ENCODE measurements at places on chromosomes 6 and 20.

DNA sequence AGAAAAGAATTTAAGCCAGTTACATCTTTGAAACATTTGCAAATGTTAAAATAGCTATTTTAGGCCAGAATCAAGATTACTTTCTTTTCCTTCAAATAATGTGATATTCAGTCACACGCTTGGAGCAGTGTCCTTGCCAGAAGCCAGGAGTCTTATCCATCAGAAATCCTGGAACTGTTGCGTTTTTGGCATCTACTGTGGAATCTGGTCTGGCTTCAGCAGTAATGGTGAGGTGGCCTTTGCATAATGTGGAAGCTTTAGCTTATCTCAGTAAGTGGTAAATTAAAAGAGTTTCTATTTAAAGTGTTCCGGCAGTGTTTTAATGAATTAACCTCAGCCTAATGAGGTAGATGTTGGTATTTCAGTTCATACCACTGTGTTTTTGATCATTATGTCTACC is 97.6 kb downstream of the FIG4 start:
- no peak for DNase-seq

- no peak for DNase-seq
Measured at GRCh38 chr6:100838011-100838410, 43.1 kb downstream of the ASCC3 start.

GRCh38 chr20:46131396-46131795 is 13.3 kb downstream of the CD40 start:
- DNase-seq: no peak

DNA sequence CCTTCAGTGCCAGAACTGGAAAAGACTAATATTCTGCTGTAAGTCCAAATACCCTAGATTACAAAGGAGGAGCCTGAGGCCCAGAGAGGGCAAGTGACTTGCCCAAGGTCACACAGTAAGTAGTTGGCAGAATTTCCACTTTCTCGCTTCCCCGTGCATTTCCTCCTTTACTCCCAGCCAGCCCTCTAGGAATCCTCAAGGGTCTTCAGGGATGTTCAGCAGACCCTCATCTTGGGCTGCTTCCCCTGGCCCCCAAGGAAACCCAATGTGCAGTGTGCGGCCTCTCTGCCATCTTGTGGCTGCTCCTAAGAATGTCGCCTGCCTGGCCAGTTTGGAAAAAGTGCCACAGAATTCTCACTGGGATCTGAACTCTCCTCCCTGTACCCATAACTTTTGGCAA is 217.7 kb upstream of the LRFN2 start:
- DNase-seq: no peak

DNA sequence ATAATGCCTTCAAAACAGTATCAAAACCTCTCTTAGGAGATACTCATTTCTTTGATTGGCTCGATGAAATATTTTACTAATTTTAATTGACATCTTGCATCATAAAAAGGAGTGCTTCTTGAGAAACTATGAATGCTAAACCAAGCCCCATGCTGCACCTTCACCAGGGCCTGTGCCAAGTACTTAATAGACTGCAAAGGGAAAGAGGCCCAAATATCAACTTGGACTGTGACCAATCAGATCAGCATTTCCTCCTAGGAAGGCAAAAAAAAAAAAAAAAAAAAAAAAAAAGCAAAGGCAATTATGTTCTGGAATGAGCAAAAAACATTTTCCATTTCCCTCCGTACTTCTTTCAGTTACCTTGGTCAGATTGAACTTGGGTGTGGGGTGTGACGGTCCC is 253.0 kb upstream of the SOX4 start:
- DNase-seq: no peak

- no peak for DNase-seq
Measured at GRCh38 chr6:113884011-113884410, 26.9 kb downstream of the MARCKS start.

- no peak for DNase-seq
Measured at GRCh38 chr6:143784316-143784715, 58.8 kb upstream of the LTV1 start.

GRCh38 chr20:61205769-61206168 is 46.3 kb upstream of the CDH4 start:
- DNase-seq: no peak

- no peak for DNase-seq
Measured at GRCh38 chr20:36744764-36745191, 1.1 kb downstream of the NDRG3 start.

- no peak for DNase-seq
Measured at GRCh38 chr6:151493804-151494234, at the start of gene CCDC170. CCDC170 (plus strand) TSS chr6:151494017; CDS start chr6:151494129, 112 bp downstream.

DNA sequence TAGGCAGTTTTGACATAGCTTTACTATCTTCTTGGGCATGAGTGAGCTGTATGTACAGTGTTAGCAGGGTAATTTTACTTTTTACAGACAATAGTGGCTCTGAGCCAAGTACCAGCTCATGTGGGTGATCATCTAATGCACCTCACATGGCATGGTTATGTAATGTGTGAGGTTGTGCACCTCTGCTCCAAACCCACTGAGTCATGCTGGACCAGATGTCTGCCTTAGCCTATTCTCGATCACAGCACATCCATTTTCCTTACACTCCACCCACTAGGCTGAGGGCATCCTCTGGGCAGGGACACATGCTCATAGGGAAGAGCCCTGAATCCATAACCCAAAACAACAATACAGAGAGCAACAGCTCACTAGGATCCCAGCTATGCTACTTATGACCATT is 71.6 kb upstream of the FBXL4 start:
- DNase-seq: no peak

- no peak for DNase-seq
Measured at GRCh38 chr6:99187429-99187828, 162.0 kb downstream of the FAXC start.

GRCh38 chr20:46699651-46700359 is 9.6 kb upstream of the SLC2A10 start:
- DNase-seq: no peak

GRCh38 chr6:3208098-3208774 is 19.2 kb downstream of the TUBB2B start:
- DNase-seq: no peak

DNA sequence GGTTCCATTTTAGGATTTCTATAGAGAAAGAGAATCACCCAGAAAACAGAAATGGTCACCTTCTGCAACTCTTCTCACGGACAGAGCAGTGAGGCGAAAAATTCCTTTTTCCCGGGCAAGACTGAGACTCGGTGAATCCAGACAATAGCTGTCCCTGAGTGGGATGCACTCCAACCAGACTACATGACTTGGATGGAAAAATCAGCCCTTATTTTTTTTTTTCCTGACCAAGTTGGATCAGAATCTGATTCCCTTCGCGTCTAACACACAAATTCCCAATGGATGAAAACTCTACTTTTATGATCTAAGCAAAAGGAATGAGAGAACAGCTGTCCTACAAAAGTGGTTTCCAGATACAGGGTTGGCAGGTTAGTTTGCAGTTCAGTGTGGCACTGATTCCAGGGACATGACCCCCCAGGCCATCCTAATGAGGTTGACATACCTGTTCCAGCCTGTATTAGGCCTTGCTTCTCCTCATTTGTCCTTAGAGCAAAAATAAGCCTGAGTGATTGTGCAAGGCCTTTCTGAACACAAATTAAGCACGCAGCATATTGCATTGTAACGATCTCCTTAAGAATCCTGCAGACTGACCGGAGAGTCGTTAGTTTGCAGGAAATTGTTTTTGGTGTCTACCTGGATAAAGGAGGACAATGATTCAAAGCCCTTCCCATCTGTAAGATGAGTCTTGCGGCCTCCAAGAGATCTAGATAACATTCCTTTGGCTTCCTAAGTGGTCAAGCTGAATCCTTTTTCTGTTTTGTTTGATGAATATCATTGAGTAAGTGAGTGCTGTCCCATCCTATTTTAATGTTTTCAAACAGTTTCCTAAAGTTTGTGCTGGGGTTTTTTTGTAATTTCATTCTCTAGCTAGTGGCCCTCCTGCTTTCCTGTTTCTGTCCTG is 1.5 kb upstream of the NEDD9 start:
- no peak for DNase-seq

DNA sequence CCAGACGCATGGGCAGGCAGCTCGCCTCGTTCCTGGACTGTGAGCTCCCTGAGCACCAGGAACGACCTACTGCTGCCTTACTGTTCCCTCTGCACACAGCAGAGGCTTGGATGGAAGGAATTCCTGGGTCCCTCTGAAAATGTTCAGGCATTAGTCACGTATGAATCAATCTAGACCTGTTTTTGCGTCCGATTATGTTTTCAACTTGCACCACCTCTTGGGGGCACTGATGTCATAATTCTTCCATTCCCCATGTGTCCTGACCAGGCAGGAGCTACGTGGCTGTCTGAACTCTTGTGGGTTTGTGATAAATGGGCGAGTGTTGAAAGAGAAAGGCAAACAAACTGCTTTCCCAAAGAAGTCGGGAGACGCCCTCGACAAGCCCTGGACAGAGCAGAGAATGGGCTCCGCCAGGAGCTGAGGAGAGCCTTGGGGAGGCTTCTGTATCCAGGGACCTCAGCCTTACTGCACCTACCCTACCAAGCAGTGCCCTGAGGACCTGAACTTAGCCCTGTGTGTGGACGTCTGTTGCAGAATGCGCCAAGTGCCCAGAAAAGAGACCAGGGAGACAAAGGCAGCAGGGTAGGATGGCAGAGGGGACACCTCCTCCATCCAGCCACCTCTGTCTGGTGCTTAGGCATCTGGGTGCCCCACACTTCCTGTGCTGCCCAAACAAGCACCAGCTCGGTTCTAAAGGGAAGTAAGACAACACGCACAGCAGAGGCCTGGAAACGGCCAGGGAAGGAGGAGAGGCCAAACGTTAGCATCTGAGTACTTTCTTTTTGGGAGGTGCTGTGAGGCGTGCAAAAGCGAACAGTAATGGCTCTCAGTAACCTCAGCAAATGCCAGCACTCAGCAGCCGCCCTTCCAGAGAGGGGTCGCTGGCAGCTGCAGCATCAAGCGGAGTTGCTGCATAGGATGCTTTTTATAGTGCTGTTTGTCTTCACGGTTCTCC is 124.2 kb downstream of the LY86 start:
- no peak for DNase-seq

DNA sequence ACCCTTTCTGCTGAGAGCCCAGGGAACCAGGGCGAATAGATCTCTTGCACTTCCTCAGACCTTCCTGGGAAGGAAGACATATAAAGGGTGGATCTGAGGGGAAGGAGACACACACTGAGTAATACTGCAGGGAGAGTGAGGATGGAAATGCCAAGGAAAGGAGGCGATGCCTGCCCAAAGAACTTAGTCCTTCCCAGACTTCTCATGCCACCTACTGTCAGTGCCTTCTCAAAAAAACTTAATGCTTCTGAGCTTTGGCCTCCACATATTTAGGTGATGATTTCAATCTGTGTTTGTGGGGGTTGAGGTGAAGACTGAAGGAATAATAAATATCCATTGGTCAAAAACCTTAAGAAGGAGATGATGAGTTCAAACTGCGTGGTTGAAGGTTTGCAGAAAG is 9.7 kb downstream of the BTN3A1 start:
- DNase-seq: no peak

Data from stimulated activated CD8-positive, alpha-beta memory T cell treated with anti-CD3 and anti-CD28 coated beads, Interleukin-2, amount 100 ng/mL, for 1 hour (primary cell).